Stimulated activated CD8-positive, alpha-beta memory T cell treated with anti-CD3 and anti-CD28 coated beads, Interleukin-4, amount 100 ng/mL, for 1 hour (primary cell): ENCODE measurements at places on chromosomes 12 and 14.

- DNase-seq: no peak
Observed at GRCh38 chr14:29820785-29821184, 106.9 kb downstream of the PRKD1 start.

- DNase-seq: no peak
Observed at GRCh38 chr12:24447678-24448077, 498.2 kb upstream of the SOX5 start.

DNA sequence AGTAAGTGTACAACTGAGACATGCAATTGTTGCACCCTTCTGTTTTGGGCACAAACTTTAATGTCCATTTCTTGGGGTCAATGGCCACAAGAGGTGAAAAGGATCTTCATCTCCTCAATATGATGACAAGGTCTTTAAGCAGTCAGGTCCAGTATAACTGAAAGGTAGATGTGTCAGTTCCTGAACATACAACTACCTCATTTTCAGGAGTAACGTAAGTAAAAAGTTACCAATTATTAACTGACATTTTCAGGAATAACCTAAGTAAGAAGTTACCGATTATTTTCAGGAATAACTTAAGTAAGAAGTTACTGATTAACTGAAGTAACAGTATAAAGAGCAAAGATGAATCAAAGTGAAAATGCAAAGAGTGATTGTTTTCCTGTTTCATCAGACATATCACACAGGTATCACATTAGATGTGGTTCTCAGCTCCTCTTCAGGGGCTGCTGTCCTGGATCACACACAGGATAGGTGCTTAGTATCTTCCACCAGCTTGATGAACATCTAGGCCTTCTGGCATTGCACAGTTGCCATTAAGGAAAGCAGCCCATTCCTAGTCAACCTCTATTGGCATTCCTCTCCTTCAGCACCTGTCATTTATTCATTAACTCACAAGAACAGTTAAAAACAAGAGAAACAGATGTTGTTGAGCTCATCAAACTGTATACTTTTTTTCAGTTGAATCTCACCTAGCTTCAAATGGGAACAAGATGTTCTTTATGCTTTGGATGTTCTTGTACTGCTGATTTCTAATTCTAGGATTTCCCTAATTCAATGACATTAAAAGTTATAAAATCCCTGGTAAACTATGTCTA, 200.0 kb downstream of the FOXG1 start:
- DNase-seq: no peak

DNA sequence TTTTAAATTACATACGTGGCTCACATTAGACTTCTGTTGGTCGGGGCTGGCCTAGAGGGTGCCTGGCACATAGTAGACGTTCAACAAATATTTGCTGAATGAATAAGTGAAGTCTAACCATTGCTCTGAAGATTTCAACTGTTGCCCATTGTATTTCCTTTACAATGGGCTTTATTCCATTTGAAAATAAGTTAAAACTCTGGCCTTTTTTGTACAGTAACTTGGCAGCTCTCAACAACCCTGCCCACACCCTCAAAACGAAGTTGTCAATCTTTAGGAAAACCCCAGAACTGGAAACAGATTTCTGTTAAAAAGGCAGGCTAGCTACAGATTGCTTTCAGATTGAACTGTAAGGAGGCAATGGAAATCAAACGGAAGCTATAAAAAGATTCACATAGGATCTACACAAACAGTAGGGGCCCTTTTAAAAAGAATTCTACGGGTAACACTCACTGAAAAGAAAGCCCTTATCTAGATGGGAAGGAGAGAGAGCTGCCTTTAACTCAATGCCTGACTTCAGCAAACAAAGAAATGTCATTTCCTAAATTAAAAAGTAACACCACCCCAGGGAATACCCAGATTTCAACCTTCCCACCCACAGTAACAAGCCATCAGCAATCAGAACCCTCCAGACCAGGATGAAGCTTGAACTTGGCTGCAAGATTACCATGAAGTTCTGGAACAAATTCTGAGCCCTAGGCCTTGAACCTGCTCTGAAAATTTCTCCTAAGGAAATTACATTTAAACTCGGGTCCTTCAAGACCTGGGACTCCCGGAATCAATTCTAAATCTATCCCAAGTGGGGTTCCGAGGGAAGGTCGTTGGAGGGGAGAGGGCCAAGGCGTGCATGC, 1.4 kb downstream of the WSB2 start:
- DNase-seq: no peak

DNA sequence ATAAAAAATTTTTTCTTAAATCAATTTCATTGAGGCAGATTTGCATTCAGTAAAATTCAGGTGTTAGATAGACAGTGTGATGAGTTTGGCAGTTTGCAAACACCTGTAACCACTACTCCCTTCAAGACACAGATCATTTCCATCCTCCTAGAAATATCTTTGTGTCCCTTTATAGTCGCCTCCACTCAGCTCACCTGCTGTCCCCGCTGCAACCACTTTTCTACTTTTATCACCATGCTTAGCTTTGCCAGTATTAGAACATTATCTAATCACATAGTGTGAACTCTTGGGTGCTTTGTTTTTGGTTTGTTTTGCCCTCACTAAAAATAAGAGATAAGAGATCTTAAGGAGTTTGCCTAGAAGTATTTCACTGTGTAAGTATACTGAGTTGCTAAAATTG, 73.8 kb downstream of the DERA start:
- DNase-seq: no peak

GRCh38 chr12:70094467-70094866, 148.8 kb upstream of the CNOT2 start:
- no peak for DNase-seq

DNA sequence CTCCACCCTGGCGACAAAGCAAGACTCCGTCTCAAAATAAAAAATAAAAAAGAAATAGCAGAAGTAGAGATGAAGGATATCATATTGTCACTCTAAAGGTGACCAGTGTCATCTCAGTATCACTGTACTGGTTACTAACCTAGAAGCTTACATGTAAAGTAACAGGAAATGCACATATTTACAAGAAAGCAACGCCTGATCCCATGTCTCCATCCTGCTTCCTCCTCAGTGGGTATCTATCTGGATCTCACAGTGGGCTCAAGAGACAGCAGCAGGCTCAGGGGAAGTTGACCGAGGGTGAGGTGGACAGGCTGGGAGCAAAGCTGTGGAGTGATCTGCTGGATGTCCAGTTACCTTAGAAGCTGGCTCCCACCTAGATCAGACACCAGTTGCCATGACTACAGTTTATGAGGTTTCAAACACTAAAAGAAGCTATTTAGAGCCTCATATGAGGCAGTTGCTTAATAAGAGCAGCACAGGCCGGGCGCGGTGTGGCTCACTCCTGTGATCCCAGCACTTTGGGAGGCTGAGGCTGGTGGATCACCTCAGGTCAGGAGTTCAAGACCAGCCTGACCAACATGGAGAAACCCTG, 10.5 kb downstream of the MTRFR start:
- no peak for DNase-seq

- no peak for DNase-seq
Observed at GRCh38 chr14:55950135-55950534, 168.1 kb upstream of the PELI2 start.

DNA sequence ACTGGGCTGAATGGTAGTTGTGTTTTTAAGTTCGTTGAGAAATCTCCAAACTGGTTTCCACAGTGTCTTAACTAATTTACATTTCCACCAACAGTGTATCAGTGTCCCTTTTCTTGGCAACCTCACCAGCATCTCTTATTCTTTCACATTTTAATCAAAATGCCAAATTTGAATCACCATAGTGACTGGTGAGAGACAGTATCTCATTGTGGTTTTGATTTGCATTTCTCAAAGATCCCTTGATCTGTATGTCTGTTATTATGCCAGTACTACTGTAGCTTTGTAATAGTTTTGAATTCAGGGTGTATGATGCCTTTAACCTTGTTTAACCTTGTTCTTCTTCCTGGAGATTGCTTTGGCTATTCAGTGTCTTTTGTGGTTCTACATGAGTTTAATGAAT, 2.2 kb upstream of the EIF2S3B start:
- DNase-seq: no peak

- no peak for DNase-seq
Observed at GRCh38 chr14:100723135-100723829, 3.4 kb upstream of the DLK1 start.

- DNase-seq: no peak
Observed at GRCh38 chr12:92133171-92133570, 12.5 kb downstream of the BTG1 start.

GRCh38 chr12:111056618-111057521, 136.5 kb upstream of the MYL2 start:
- DNase-seq: peak; percentile 1

GRCh38 chr12:10101648-10102220, 2.9 kb upstream of the CLEC1A start:
- DNase-seq: no peak

- no peak for DNase-seq
Observed at GRCh38 chr14:24289649-24290280, 9.8 kb downstream of the DHRS1 start.

GRCh38 chr12:13405961-13406703, 209.6 kb downstream of the EMP1 start:
- no peak for DNase-seq

DNA sequence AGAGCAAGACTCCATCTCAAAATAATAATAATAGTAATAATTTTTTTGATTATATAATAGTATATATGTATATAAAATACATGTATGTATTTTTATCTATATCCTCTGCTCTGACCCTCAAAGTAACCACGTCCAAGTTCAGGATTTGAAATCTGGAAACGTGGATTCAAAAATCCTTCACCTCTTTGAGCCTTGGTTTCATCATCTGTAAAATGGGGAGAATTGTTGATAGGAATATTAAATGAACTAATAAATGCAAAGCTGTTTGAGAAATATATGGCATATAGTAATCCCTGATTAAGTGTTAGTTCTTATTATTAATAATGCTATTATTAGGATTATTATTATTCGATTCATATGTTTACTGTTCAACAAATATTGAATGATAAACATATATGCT, 2.6 kb downstream of the P2RX7 start:
- DNase-seq: no peak

- no peak for DNase-seq
Observed at GRCh38 chr14:51889851-51890250, 29.4 kb downstream of the GNG2 start.

DNA sequence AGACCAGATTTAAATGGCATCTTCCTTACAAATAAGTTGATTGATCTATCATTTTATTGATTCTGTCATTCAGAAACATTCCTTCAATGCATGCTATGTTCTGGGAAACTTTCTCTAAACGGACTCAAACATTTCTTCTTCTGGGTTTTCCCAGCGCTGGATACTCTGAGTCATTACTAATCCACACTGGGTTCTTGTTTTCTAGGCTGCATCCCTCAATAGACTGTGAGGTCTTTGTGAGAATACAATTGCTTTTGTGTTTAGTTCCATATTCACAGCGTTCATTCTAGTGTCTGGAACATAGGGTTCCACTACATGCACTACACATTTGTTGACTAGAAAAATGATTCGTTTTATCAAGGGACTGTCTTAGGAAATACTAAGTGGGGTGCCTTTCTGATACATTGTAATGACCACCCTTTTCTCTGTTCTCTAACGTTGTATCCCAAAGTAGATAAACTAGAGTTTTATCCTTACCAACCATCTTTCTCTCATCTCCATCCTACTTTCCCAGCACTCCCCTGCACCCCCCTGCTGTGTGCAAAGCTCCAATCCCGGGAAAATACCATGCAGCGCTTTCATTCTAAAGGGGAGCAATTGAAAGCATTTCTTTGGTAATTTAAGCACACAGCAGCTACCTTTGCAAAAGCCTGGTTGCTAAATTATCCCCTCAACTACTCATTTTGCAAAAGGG, 878.7 kb downstream of the DIO2 start:
- DNase-seq: no peak

- no peak for DNase-seq
Observed at GRCh38 chr12:4270831-4271716, 2.5 kb upstream of the CCND2 start.

GRCh38 chr14:104558231-104559027, 21.1 kb upstream of the C14orf180 start:
- DNase-seq: no peak

DNA sequence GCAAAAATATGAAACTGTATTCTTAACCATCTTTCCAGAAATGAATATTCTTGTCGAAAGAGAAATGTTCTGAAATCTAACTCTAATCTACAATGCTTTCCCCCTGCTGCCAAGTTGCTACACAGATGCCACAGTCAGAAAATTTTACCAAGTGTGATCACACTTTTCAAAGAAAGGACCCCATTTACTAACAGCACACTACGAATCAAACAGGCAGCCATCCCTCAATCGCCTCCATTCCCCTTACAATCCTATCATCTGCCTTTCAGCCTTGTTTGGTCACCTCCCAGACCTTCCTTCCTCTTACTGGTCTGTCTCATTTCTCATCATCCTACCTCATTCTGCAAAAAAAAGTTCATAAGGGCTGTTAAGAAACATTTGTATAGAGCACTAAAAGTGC, 190.1 kb downstream of the MED13L start:
- DNase-seq: no peak

GRCh38 chr12:55797068-55797467, 20.5 kb downstream of the SARNP start:
- no peak for DNase-seq

GRCh38 chr14:100547633-100548294, 39.5 kb downstream of the BEGAIN start:
- peak; percentile 12 for DNase-seq

DNA sequence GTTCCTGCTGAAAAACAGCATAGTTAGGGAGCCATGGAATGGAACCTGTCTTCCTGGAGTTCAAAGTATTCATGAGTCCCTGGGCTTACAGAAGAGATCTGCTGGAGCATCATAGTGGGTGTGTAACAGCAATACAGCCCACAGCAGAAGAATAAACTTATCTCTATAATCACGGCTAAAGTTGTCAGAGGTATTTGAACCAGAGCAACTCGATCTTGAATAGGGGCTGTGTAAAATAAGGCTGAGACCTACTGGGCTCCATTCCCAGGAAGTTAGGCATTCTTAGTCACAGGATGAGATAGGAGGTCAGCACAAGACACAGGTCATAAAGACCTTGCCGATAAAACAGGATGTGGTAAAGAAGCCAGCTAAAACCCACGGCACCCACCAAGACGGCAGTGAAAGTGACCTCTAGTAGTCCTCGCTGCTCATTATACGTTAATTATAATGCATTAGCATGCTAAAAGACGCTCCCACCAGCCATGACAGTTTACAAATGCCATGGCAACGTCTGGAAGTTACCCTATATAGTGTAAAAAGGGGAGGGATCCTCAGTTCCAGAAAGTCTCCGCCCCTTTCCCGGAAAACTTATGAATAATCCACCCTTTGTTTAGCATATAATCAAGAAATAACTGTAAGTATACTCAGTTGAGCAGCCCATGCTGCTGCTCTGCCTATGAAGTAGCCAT, 223.4 kb downstream of the PCNX1 start:
- no peak for DNase-seq

DNA sequence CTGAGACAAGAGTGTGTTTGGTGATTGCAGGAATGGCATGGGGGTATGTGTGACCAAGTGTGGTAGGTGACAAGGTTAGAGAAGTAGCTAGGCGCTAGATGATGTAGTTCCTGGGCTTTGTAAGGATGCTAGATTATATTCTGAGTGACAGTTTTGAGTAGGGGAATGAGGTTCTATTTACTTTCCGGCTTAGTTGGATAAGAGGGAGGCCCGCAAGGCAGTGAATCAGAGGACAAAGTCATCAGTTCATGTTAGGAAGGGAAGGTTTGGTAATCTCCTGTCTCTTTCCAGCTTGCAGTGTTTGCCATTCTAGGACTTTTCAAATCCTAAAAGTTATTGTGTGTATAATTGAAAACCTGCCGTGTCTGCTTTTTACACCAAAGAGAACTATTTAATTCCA, 45.0 kb downstream of the CFAP54 start:
- no peak for DNase-seq

- no peak for DNase-seq
Observed at GRCh38 chr12:132456944-132457495, 32.9 kb upstream of the FBRSL1 start.
